ENCODE measurements at places on chromosomes 7 and 10.

- no peak for DNase-seq
Measured at GRCh38 chr10:84008878-84009277, 130.4 kb upstream of the GHITM start.

DNA sequence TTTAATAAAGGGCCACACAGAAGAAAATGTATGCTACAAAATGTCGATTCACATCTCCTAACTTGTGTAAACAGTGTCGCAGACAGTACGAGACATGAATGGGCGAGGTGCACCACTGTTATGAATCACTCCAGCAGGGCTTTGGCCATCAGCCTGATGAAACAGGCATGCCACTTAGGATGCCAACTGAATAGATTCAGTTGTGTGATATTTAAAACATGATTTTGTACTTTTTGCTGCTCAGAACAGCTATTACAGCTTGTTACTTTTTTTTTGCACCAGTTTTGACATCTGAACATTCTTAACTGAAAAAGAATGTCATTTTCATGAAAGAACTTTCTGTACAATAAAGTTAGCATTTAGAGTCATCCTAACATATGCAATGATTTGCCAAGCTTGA, 138.1 kb downstream of the VTI1A start:
- DNase-seq: no peak

- no peak for DNase-seq
Measured at GRCh38 chr10:85315657-85316056, 987.3 kb downstream of the CCSER2 start.

DNA sequence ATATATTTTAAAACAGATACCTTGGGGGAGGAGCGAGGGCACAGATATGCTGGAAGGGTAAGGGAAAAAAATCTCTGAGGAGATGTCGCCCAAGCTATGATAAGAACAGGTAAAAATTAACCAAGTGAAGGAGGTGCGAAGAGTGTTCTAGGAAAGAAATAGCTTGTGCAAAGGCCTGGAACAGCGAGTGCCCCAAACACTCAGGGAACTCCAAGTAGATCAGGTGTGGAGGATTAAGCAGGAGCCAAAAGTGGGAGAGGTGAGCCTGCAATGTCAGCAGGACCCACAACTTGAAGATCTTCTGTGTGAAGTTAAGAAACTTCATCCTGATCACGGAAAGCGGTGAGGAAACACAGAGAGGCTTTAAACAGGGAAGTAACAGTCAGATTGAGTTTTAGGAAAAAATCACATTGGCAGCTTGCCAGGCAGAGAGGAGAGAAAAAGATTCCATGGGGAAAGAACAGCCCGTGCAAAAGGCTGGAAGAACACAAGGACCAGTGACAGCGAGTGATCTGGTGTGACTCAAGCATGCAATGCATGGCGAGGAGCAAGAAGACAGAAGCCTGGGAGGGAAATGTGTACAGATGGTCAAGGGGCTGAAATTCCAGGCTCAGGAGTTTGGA, 30.7 kb downstream of the FGF8 start:
- no peak for DNase-seq

GRCh38 chr7:46153951-46154787, 233.1 kb upstream of the IGFBP3 start:
- no peak for DNase-seq
